ENCODE measurements at places on chromosomes 4 and X.

GRCh38 chr4:74466242-74466641 is 21.3 kb downstream of the AREG start:
- no peak for DNase-seq

DNA sequence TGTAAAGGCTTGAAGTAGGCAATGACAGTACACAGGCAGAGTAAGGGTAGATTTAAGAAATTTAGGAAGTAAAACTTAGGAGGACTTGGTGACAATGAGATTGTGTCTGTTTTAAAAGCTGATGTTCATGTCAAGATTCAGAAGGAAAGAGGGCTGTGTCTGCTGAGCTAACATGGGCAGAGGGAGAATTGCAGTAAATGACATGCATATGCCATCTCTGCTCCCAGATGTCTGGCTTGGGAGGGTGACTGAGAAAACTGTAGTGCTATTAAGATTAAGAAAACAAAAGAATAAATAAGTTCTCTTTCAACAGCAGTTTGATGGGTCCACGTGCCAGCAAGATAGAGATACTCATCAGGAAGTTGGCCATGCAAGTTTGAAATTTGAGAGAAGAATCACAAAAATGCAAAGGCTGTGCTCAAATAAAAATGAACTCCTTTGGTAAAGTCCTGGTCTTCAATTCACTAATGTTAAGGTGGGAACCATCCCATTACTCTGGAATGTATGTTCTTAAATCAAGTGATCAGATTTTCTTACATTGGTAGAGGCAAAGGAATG is 7.2 kb downstream of the NFXL1 start:
- no peak for DNase-seq

DNA sequence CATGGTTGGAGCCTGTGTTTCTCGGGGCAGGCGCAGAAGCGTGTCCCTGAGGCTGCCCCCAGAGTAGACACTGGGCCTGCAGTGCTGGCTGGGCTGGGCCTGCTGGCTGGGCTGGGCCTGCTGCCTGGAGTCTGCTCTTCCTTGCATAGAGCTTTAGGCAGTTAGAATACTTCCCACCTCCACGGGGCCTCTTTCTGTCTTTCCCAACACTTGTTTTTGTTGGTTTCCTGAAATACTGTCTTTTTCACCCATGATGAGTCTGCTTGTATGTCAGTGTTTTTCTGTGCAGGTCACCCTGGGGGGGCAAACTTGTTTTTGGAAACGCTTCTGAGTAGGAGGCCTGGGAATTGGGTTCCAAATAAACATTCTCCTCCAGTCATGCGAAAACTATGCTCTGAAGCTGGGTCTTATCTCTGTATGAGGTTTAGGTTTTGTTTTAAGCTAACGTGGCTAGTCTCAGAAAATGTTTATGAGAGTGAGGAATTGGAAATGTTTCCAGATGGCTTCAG is 32.2 kb downstream of the TRMT44 start:
- DNase-seq: no peak

DNA sequence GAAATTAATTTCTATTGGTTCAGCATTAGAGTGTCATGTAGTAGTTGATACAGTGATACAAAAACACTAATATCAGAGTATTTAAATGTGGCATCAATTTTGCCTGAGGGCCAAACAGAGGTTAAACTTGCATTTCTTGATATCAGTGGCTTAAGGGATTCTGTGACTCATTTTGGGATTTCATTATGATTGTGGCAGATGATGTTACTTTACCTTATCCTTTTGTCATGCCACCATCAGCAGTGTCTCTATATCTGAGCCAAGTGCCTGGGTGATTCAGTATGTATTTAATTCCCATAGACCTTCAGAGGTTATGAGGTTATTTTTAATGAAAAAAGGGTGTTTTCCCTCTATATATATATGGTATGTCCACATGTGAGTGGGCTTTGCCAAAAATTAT is 582.9 kb downstream of the ADGRL3 start:
- DNase-seq: no peak

- DNase-seq: no peak
Observed at GRCh38 chrX:155611302-155611701, 1.4 kb downstream of the TMLHE start.

DNA sequence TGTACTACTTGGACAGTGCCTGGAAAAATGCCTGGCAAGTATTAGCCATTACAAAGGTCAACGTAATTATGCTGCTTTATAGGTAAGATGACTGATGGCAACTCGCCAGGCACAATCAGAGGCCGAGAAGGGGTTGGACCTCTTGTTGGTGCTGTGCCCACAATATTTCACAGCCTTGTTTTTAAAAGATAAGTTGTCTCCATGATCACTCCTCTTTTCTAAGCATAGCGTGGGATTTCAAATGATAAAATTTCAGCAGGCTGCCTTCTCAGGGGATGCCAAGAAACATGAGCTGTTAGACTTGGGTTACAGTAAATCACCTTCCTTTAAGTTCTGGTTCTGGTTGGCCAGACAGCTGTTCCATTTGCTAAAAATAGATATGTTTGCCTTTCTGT is 26.9 kb downstream of the HOPX start:
- DNase-seq: no peak

GRCh38 chr4:38149997-38150671 is 189.9 kb downstream of the PTTG2 start:
- DNase-seq: no peak

DNA sequence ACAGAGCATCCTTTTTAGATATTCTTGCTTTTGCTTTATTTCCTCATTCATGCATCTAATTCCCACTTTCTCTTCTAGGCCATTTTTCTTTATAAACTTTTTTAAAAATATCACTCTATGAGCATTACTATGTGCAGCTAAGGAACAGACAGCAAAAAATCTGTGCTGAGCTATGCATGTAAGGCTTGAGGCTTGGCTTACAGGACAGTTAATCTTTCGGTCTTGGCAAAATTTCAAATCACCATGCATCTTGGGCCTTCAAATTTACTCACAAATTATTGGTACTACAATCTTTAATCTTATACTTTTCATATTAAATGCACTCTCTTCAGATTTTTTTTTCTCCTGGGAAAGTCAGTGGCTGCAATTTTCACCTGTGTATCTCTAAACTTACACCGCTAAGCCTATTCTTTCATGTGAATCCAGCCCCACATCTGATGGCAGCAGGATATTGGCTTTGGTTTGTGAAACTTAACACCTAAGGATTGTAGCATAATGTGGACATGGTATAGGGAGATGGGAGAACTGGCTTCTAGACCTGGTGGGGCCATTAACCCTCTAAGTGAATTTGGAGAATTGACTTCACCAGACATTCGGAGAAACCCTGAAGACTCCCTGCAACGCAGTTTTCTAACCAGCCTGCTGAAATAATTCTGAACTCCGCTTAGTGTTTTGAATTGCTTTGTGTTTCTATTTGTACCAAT is 278.3 kb downstream of the SPRY1 start:
- DNase-seq: no peak

DNA sequence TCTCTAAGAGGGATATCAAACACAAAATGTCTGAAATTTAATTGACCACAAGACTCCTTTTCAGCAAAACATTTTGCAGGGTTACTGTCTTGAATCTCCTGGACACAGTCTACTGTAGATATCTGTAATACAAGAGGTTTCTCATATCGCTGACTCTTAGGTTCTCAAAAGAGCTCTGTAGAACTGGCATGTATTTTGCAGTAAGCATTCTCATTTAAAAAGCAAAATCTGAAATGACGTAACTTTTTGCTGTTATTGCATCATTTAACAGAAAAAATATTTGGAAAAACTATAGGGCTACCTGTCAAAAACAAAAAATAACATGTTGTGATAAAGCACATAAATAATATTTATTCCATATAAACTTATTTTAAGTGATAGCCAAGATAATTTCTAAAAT is 114.2 kb downstream of the CDS1 start:
- DNase-seq: no peak

All from T follicular helper cell (primary cell).